ENCODE measurements at places on chromosomes 5 and 9.

GRCh38 chr9:111236332-111236731, 93.7 kb downstream of the OR2K2 start:
- DNase-seq: no peak

- no peak for DNase-seq
Measured at GRCh38 chr9:126407114-126407870, 80.7 kb downstream of the MVB12B start.

DNA sequence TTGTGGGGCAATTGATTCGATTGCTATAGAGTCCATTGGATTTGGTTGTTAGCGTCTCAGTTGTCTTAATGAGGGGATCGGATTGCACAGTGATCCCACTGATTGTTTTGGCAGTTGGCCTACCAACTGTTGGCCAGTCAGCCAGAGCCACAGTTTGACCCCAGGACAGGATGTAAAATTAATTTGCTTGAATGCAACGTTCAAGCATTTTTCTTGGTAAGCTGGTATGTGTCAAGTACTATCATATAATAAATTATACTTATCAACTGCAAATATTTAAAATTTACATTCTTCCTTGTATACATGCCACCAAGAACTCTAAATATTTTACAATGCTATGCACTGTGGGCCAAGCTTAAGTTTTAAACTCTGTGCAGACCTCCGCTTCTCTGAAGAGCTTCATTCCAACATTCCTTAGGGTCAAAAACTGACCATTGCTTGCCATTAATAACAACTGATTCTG, 80.4 kb upstream of the OSMR start:
- no peak for DNase-seq

- DNase-seq: no peak
Measured at GRCh38 chr9:88814577-88814976, 176.7 kb upstream of the S1PR3 start.

DNA sequence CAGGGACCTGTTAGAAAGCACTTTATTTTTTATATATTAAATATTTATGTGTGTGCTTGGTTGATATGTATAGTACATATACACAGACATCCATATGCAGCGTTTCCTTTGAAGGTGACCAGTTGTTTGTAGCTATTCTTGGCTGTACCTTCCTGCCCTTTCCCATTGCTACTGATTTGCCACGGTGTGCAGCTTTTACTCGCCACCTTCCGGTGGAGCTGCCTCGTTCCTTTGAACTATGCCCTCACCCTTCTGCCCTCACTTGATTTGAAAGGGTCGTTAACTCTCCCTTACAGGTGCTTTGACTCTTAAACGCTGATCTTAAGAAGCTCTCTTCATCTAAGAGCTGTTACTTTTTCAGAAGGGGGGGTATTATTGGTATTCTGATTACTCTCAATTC, 20.5 kb downstream of the RGMB start:
- DNase-seq: no peak

DNA sequence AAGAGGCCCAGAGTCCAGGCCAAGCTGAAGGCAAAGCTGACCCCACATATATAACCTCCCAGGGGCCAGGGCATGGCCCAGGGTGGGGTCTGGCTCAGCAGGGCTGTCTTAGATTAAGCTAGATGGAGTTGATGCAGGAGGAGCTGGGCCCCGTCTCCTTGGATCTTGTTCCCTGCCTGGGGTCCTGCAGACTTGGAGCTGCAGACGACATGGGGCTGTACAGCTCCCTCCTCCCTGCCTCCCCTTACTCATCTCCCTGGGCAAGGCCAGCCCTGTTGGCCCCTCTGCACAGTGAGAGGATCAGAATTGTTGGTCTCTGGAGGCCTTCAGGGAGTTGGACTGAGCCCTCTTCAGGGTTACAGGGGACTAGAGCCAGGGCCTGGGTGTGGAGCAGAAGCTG, 134.9 kb downstream of the RGS3 start:
- DNase-seq: no peak

GRCh38 chr5:92944903-92945604, 636.0 kb downstream of the NR2F1-AS1 start:
- DNase-seq: no peak

DNA sequence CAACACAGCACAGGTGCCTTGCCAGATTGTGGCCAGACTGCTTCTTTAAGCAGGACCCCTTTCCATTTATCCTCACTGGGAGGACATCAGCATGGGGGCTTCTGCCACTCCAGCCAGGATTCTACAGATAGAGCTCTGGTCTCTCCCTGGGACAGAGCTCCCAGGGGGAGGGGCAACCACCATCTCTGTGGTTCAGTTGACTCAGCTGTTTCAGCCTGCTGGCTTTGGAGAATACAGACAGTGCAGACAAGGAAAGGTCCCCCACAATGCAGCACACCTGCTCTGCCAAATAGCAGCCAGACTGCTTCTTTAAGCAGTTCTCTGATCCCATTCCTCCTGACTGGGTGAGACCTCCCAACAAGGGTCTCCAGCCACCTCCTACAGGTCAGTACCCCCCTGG, 132.8 kb downstream of the OR2K2 start:
- no peak for DNase-seq
